ENCODE measurements at places on chromosomes 2 and 18.

DNA sequence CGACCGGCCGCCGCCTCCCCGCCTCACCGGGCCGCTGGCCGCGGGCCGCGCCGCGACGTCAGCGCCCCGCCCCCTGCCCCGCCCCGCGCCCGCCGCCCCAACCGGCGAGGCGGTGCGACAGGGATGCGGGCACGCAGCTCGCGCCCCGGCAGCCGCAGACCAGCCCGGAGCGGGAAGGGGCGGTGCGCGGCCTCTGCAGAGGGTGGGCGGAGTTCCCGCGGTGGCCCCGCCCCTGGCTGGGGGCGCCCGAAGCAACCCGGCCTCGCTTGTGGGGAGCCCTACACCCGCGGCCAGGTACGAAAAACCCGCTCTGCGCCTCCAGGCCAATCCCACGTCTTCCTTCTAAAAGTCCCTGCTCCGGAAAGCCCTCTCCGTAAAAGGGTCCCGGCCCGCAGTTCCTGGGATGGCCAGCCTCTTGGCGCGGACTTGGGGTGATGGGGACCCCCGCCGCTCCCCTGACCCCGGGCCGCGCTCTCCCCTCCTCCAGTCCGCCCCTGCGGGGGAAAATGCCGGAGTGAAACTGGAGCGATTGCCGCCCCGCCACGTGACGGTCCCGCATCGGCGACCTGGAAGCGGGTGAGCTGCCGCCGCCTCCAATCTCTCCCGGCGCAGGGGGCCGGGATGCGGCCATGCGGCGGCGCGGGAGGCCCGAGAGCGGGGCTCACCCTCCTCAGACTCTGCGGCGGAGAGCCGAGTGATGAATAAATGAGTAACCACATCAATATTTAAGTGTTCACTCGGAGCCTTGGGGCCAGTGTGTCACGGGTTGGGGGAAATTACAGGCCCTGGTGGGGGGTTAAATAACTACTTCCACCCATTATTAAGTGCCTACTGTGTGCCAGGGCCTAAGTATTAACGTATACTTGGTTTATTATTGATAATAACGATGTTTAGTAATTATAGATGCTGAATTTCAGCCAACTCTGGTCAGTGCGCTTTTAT is at the start of gene RAB11FIP5:
Gene RAB11FIP5 (minus strand): TSS at position 36 of the 942 bp plus-strand sequence. CDS start 171 bp downstream, outside the sequence.
- DNase-seq = peak; percentile 76

- DNase-seq = peak; percentile 89
Observed at GRCh38 chr18:45456090-45457021, 158.9 kb upstream of the SLC14A2 start.

DNA sequence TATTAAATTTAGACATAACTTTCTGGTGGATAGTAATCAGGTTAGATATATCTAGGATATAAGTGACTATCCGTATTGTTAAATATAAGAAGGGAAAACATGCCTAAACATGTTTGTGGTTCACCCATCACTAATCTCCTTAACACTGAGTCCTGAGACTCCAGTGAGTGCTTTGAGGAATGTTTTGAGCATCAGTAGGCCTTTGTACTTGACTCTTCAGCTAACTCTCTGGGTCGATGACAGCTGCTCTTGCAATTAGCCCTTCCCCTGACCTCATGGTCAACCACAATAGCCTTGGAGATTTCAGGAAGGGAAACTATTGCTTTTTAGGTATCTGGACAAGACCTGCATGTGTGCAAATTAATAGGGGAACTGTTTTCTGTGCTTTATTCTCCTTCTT is 716.8 kb downstream of the EPHA4 start:
- DNase-seq = no peak

DNA sequence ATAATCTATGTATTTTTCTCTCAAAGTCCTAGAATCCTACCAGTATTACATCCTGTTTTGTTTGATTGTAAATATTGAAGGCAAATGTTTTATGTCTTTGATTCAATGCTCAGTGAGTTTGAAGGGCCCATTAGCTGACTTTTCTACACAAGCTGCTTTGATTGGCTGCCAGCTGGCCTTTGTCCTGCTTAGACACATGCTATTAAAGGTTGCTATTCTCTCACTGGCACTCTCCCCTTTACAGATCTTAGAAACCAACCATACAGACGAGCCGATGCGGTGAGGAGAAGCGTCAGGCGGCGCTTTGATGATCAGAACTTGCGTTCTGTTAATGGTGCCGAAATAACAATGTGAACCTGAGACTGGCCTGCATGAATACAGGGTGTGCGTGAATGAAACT is 69.7 kb downstream of the PRPF40A start:
- DNase-seq = no peak

GRCh38 chr2:239265681-239266433 is 135.0 kb downstream of the HDAC4 start:
- no peak for DNase-seq

GRCh38 chr18:48762836-48763718 is 187.7 kb downstream of the SMAD7 start:
- no peak for DNase-seq

GRCh38 chr2:175679231-175679630 is 322.8 kb downstream of the LNPK start:
- no peak for DNase-seq

GRCh38 chr2:218310853-218311540 is 18.7 kb upstream of the TMBIM1 start:
- no peak for DNase-seq

DNA sequence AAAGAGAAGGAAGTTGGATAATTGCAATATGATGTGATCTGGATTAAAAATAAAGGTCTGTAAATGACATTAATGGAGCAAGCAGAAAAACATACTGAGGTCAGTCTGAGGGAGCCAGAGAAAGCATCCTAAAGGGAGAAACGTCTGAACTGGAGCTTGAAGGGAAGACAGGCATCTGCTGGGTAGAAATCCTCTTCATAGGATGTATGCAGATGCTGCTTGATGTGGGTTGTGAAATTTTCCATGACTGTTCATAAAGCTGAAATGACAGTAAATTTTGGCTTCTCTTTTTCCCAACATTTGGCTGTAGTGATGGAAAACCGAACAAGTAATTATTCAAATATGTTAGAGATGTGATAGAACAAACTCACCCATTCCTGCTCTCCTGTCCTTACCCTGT is 287.6 kb downstream of the CAMKMT start:
- no peak for DNase-seq

GRCh38 chr2:152094014-152094413 is 4.8 kb downstream of the CACNB4 start:
- DNase-seq = no peak
